ENCODE measurements at places on chromosomes 2 and 18.

GRCh38 chr2:37588316-37588777 is 83.1 kb downstream of the CDC42EP3 start:
- no peak for DNase-seq

GRCh38 chr2:100411841-100412292 is 5.6 kb downstream of the CHST10 start:
- no peak for DNase-seq

- DNase-seq = no peak
These were observed 497.7 kb upstream of the LRATD1 start for GRCh38 chr2:14134771-14135170.

DNA sequence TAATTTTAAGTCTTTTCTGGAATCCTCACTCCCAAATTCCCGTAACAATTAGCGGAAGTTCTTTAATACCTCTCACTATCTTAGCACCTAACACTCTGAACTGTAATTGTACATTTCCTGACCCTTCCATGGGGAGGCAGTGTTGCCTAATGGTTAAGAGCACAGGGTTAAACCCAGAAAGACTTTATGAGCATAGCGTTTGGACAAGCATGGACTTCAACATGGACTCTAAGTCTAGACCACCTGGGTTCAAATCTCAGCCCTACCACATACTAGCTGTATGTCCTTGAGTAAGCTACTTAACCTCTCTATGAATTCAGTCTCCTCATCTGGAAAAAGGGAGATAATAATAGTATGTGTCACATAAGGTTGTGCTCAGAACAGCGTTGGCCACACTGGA is 13.0 kb downstream of the ANTXR1 start:
- no peak for DNase-seq

- no peak for DNase-seq
These were observed 377.9 kb downstream of the DLGAP1 start for GRCh38 chr18:4077204-4077603.

- DNase-seq = no peak
These were observed 151.3 kb downstream of the KLHL29 start for GRCh38 chr2:23536326-23536725.

DNA sequence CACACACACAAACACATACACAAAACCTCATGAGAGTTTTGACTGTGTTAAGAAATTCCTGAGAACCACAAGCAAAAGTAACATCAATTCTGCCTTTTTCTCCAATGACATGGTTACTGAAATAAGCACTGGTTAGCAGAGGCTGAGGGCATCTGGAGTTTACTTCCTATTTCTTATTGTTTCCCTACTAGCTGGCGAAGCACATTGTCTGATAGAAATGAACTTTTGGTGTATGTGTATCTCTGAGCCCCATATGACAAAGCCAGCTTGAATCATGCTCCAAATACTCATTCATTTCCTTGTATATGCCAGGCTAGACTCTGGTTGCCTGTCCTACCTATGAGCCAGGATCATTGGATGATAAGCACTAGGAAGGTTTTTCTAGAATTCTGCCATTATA is 203.1 kb downstream of the NCKAP5 start:
- no peak for DNase-seq

DNA sequence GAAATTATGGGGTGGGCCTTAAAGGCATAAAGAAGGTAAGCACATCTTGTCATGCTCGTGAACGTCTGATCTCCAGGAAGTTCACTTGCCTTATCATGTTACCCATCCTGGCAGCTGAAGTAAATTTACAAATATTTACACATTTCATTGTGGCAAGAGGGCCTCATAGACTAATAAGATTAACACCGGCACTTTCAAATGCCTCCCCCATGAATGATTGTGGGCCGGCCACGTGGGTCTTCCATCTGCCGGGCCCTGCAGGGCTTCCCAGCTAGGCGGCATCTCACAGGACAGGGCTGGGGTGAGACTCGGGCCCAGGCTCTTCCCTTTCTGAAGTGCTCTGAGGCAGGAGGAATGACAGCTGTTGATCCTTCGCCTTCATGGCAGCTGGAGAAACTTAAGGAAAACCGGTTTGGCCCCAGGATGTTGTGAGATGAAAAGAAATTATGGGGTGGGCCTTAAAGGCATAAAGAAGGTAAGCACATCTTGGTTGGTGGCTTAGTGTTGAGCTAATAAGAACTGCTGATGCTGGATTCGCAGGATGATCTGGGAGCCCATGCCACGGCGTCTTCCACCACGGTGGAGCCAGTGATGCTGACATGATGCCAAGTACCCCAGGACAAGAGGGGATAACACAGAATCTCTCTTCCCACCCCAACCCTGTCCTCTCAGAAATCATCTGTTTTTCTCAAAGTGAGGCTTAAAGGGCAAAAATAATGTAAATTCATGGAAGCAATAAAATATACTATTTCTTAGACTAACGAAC is 176.3 kb downstream of the SEPTIN10 start:
- DNase-seq = no peak

GRCh38 chr2:169406891-169407290 is 44.6 kb upstream of the LRP2 start:
- no peak for DNase-seq

GRCh38 chr18:25287106-25287505 is 64.9 kb downstream of the ZNF521 start:
- no peak for DNase-seq

GRCh38 chr2:115649731-115650130 is 1207.3 kb downstream of the DPP10 start:
- no peak for DNase-seq

DNA sequence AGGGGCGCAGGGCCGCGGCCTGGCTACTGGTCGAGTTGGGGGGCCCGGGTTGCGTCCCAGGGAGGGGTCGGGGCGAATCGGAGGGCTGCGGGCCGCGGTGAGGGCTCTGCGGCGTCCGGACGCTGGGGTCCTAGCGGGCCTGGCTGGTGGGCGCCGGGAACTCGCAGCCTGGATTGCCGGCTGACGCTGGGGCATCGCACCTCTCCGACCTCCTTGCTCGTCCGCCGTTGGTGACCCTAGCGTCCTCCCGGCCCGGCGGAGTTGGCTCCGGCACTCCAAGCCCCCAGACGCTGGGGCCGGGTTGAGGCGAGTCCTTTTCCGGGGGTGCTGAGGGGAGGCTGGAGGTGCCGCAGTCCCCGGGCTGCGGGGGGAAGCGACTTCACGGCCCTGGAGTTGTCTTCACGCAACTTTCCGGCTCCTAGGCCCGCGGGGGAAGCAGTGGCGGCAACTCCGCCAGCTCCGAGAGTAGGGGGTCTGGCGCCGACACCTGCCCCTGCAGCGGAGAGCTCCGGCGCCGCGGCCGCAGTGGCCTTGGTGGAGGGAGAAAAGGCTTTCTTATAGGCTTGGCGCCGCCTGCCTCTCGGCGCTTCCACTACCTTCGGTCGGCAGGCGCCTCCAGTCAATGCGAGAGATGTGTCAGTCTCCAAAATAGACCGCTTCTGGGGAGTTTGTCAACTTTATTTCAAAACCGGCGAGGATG is 70.3 kb downstream of the HAUS1 start:
- peak; percentile 23 for DNase-seq

DNA sequence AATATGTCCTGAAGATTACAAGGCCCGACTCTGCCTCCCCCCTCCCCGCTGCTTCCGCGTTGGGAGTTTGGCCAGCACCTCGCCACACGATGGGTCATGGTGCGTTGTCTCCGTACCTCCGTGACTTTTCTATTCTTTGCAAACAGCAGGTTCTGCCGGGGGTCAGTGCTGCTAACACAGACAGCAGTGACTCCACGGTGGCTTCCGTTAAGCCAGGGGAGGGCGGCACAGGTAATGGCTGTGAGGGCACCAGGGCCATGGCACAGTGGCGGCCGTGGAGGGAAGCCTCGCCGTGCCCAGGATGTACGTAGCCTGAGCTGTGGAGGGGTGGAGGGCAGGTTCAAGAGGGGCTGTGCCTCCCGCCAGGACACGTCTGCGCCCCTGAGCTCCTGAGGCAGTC is 115.5 kb downstream of the NFATC1 start:
- DNase-seq = no peak

GRCh38 chr18:61167902-61168301 is 165.3 kb upstream of the CDH20 start:
- DNase-seq = no peak

DNA sequence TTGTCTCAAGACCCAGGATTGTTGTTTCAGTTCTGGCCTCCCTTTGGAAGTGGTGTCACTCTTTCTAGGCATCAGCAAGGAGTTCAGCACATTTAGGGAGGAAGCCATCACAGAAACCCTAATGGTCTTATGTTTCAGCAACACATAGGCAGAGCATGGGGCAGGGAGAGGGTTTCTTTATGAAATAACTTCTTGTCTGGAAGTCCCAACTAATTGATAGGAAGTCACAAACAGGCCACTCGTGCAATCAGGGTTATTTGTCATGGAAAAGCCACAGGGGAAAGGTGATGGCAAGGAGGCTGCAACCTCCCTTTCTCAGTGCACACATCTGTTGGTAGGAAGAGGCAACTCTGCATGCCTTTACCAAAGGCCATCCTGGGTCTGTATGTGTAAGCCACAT is 103.0 kb downstream of the BCL11A start:
- no peak for DNase-seq

DNA sequence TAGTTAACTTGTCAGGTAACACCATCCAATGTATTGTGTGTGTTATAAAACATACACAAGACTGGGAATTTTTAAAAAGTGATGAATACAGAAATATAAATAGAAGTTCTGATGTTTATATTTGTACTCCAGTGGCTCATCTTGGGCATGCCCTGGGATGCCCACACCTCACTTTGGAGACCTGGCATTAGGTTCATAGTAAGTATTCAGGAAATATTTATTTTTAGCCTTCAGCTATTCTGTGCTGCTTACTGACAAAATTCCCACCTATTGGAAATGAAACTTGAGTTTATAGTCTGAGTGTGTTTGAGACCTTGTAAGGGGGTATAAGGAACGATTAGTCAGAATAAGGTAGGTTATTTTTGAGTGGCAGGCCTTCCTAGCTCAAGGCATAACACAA is 67.5 kb downstream of the MYO1B start:
- no peak for DNase-seq

GRCh38 chr2:137969418-137969765 is 5.1 kb downstream of the HNMT start:
- DNase-seq = peak; percentile 54

- no peak for DNase-seq
These were observed 11.6 kb upstream of the TBC1D8 start for GRCh38 chr2:101162561-101163330.

DNA sequence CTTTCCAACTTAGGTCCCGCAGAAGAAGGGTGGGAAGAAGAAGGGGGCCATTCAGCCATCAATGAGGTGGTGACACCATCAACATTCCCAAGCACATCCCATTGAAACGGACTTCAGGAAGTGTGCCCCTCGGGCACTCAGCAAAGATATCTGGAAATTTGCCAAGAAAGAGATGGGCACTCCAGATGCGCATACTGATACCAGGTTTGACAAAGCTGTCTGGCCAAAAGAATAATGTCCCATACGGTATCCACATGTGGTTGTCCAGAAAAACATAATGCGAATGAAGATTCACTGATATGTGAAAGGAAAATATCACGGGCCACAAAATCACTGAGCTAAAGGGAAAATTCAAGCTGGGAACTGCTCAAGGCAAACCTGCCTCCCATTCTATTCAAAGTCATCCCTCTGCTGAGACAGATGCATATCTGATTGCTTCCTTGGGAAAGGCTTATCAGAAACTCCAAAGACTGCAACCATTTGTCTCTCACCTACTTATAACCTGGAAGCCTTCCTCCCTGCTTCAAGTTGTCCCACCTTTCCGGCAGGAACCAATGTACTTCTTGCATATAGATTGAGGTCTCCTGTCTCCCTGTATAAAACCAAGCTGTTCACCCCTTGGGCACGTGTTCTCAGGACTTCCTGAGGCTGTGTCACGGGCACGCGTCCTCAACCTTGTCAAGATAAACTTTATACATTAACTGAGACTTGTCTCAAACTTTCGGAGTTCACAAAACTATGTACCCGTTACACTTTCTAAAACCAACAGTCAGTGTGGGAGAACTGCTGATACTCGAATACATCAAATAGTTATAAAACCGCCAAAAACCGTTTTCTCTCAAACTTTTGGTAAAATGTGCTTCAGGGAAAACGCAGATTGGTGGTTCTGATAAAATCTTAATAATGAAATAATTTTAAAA is 1.3 kb upstream of the PDK1 start:
- peak; percentile 7 for DNase-seq

- DNase-seq = no peak
These were observed 274.9 kb upstream of the VWC2L start for GRCh38 chr2:214135966-214136365.

GRCh38 chr2:3261511-3261910 is 116.1 kb downstream of the EIPR1 start:
- no peak for DNase-seq

- DNase-seq = no peak
These were observed 451.8 kb upstream of the NRXN1 start for GRCh38 chr2:51483720-51484119.

- no peak for DNase-seq
These were observed 47.6 kb downstream of the ALPK2 start for GRCh38 chr18:58581265-58581664.

DNA sequence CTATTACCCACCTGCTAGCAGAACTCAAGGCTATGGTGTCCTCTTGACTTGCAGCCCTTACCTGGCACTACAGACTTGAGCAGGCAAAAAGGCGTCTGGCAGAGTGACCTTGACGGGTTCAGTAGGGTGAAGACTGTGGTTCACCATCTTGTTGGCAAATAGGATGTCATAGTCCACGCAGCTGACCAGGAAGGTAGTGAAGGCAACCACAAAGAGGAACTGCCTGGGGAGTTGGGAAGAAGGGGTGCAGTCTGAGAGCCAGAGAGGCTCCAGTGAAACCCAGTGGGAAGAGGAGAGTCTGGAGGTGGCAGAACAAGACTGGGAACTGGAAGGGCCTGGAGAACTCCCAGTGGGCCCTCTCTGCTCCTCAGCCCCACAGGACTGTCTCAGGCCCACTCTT is 4.1 kb downstream of the ATG9A start:
- DNase-seq = no peak

DNA sequence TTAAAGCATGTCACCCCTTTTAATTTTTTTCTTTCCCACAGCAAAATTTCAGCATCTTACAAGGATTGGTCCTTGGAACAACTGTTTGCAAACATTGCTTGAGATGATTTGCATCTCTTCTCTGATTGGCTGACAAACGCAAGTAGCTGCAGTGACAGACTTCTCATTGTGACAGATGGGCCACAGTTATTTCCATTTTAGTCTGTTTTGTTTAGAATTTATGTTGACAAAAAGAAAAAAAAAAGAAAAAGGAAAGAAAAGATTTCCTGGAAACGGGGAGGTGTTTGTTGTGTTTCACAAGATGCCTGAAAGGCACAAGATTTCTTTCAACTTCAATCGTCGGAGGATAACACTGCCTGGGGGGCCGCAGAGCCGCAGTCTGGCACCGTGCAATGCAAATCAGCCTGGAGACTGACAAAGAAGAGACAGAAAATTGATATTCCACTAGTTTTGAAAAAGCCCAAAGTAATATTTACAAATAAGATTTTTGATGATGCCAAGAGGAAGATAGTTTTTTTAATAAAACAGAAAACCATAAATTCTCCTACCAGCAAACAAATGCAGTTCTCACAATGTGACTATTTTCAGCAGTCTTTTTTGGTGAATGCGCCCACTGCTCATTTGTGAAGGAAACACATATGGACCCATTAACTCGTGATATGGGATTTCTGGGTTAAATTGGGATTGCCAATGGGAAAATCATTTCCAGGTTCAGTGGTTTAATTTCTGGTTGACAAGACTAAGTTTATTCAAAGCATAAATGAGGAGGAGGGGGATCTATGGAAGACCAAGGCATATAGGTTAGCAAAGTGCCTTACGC is 296.2 kb upstream of the SMIM21 start:
- peak; percentile 24 for DNase-seq

- no peak for DNase-seq
These were observed 128.2 kb downstream of the AKAIN1 start for GRCh38 chr18:5068851-5069250.

- peak; percentile 73 for DNase-seq
These were observed 529 bp downstream of the SEMA4C start for GRCh38 chr2:96869281-96869821.

Data from globus pallidus (tissue), 1 donor.